Smooth muscle cell of the umbilical artery (primary cell): ENCODE measurements at places on chromosomes 1 and 21. TPM values are rescaled to one million over a fixed set of nuclear protein-coding genes. Genes with fewer than 3 reads are reported as not detected.

ACBD6 gene
- 39.9 and 47.2 TPM in 2 replicates for total RNA-seq

AMPD1 gene
- not detected in 2 replicates for total RNA-seq

OR14K1 gene
- not detected in 2 replicates for total RNA-seq

PADI1 gene
- under 0.01 and 0.18 TPM in 2 replicates for total RNA-seq

CRNN gene
- not detected in 2 replicates for total RNA-seq

AGT gene
- 0.09 TPM in 1 of 2 replicates, not detected in the other for total RNA-seq

AUNIP gene
- total RNA-seq, result 0.30 and 1.8 TPM in 2 replicates
